Dermis blood vessel endothelial cell (primary cell): ENCODE measurements at places on chromosomes 7 and 10. TPM values are rescaled to one million over a fixed set of nuclear protein-coding genes. Genes with fewer than 3 reads are reported as not detected.

- no peak for DNase-seq
Observed at GRCh38 chr10:8487346-8487745, 432.9 kb downstream of the GATA3 start.

- DNase-seq, result no peak
Observed at GRCh38 chr10:114173603-114173920, 441 bp downstream of the CCDC186 start.

- DNase-seq, result no peak
Observed at GRCh38 chr10:2920168-2920567, 147.2 kb upstream of the PFKP start.

DNA sequence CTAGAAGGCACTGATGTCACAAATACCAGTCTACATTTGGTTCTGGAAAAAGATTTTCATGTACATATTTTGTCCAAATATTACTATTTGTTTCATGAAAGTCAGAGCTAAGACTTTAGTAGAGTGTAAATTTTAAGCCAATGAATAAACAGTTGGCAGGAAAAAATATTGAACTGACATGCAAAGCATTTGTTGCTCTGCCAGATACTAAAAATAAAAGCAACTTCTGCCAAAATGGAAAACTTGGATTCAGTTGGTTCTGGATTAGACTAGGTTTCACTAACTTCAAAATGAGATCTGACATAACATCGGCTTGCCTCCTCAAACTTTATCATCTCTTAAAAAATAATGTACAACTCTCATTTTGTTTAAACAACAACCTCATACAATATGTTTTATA lies 34.9 kb downstream of the FAM204A start:
- no peak for DNase-seq

The ZFAND2A gene
- total RNA-seq, result 12.2 and 27.7 TPM in 2 replicates

The NPSR1 gene
- not detected in 2 replicates for total RNA-seq
